ENCODE measurements at places on chromosomes 2 and 18. TPM values are rescaled to one million over a fixed set of nuclear protein-coding genes. Genes with fewer than 3 reads are reported as not detected.

The HAAO gene
- total RNA-seq: 19.2 TPM

The AQP12A gene
- 0.92 TPM for total RNA-seq

The KIF5C gene
- 1.4 TPM for total RNA-seq

The FARSB gene
- total RNA-seq: 19.2 TPM

The RIT2 gene
- total RNA-seq: not detected

The KIF1A gene
- total RNA-seq: 2.2 TPM

The PPP1R1C gene
- 1.0 TPM for total RNA-seq

The TTR gene
- 1.2 TPM for total RNA-seq

The RAD51AP2 gene
- total RNA-seq: not detected

The CCDC68 gene
- total RNA-seq: 50.9 TPM

The HOXD3 gene
- 9.5 TPM for total RNA-seq

The CNTNAP5 gene
- not detected for total RNA-seq

The SPP2 gene
- total RNA-seq: not detected

The PLB1 gene
- 4.2 TPM for total RNA-seq

The CAPN14 gene
- total RNA-seq: 0.47 TPM

The PCARE gene
- not detected for total RNA-seq

The TTC31 gene
- 23.6 TPM for total RNA-seq

The STEAP3 gene
- total RNA-seq: 19.4 TPM

The HOXD4 gene
- total RNA-seq: 3.8 TPM

The PLEKHA3 gene
- total RNA-seq: 31.9 TPM

The DNAJC5G gene
- not detected for total RNA-seq

The CD8B2 gene
- total RNA-seq: 0.06 TPM

The PKDCC gene
- total RNA-seq: 68.5 TPM

The STARD6 gene
- not detected for total RNA-seq

The KIAA2012 gene
- 0.11 TPM for total RNA-seq

The CRYGD gene
- not detected for total RNA-seq

The HRH4 gene
- total RNA-seq: 0.12 TPM

The COLEC12 gene
- 2.7 TPM for total RNA-seq

The EIF5B gene
- total RNA-seq: 24.3 TPM

The HOXD11 gene
- total RNA-seq: 4.2 TPM

The ABHD3 gene
- 131 TPM for total RNA-seq

The ITGB6 gene
- 19.7 TPM for total RNA-seq

The FOXI3 gene
- not detected for total RNA-seq
